ENCODE measurements at places on chromosomes 7 and 10.
A peak's percentile ranks its signal among the peaks of the same experiment; 100 is the strongest.

GRCh38 chr7:134140889-134141867, 14.0 kb downstream of the LRGUK start:
- DNase-seq, result peak; percentile 52

DNA sequence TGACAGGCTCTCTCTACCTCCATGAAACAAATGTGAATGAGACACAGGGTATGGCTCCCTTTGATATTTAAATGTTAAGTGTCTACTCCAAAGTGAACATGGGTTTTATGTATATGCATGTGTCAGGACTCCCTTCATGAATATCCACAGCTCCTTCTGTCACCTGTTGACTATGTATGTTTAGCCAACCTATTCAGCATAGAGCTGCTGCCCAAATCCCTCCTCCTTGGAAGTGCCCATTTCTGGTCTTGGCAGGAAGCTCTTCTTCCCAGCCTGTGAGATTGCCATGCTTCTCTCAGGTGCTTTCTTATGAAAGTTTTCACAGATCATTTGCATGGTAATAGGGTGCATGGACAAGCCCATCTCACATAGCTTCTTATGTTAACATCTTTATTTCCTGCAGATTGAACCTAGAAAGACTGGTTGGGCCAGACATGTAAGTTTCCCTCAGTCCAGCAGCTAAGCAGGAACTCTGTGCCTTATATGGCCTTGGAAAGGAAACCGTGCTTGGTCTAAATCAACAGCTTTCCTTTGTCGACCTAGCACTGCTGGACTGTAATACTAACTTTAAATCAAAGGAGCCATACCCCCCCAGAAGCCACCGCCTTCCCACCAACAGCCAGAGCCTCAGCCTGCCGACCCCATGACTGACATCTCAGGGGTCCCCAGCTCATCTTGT, 288.9 kb downstream of the ADARB2 start:
- DNase-seq, result no peak

DNA sequence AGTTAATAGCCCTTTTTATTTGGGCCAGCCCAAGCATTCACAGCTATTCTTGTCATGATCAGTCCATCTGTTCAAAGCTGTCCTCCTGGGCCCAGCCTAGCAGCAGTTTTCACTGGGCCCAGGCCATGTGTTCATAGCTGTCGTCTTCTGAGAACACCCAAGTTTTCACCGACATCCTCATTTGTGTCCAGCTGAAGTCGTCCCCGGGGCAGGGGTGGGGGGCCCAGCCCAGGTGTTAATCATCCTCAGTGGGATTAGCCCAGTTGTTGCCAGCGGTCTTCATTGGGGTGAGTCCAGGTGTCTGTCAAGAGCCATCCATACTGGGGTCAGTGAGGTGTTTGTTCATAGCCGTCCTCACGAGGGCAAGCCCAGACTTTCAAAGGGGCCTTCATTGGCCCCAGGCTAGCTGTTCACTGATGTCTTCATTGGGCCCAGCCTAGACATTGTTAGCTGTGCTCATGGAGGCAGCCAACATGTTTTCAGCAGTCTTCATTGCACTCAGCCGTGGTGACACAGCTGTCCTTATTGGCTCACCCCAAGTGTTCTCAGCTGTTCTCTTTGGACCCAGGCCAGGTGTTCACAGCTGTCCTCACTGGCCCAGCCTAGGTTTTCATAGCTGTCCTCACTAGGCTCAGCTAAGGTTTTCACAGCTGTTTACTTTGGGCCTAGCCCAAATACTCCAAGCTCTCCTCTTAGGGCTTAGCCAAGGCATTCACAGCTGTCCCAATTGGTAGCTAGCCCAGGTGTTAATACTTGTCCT, 10.0 kb downstream of the FRG2B start:
- DNase-seq, result no peak

DNA sequence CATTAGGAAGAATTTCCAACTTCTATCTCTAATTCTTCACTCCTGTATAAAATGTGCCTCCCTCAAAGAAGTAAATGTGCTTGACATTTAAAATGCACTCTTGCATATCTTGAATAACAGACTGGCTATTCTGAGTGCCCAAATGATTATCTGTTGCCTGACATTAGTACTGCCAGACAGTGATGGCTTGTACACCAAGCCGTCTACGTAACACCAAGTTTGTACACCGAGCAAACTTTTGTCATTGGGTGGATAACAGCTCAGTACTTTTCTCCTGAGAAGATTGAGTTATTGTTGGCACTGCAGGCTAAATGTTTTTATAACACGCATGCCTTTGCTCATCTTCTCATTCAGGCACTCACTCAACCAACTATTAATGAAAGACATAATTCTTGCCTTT, 137.2 kb downstream of the DOCK4 start:
- no peak for DNase-seq

GRCh38 chr7:6227294-6227846, 45.1 kb downstream of the CYTH3 start:
- DNase-seq, result peak; percentile 89

DNA sequence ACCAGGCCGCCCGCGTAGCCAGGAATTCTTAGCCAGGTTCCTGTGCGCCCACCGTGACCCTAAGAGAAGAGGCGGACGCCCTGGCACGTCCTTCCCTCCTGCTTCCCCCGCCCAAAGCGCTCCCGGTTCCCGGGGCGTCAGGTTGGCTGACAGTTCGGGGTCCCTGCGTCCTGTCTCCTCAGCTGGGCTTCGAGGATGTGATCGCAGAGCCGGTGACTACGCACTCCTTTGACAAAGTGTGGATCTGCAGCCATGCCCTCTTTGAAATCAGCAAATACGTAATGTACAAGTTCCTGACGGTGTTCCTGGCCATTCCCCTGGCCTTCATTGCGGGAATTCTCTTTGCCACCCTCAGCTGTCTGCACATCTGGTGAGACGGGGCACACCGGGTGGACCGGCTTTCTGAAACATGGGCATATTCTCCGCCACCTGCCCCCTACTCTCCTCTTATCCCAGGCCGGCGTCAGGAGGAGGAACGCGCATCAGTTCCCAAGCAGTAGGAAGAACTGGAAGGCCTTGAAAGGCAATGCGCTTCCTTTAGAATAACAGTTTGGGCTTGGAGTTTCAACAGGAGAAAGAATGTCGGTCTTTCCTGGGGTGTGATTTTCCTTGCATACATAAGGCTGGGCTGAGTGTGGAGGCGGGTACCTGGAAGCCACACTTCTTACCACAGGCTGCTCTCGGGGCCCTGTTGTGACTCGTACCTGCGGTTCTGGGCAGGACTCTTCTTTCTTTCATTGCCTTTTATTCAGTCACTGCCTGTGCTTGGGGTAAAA, 728 bp downstream of the CAV2 start:
- peak; percentile 37 for DNase-seq

GRCh38 chr7:42453931-42454361, 216.9 kb upstream of the GLI3 start:
- peak; percentile 54 for DNase-seq

DNA sequence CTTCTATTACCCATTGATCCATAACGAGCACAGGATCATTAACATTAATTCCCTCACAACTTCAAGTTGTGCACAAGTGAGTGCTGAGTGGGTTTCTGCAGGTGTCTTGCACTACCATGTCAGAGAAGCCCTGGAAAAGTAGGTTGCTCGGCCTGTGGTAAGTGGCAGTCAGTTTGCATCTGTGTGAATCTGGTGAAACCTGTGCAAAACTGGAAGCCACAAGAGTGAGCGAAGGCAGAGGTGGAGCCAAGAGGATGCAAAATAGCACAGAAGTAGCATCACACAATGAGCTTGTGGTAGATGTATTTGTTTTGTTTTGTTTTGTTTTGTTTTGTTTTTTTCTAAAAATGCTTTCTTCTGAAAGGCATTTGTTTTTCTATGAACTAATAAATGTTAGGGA, 181.5 kb downstream of the THSD7A start:
- no peak for DNase-seq

GRCh38 chr10:70480239-70480861, 1.8 kb downstream of the PALD1 start:
- DNase-seq, result no peak

GRCh38 chr10:90051053-90051452, 349.7 kb downstream of the KIF20B start:
- DNase-seq, result no peak

DNA sequence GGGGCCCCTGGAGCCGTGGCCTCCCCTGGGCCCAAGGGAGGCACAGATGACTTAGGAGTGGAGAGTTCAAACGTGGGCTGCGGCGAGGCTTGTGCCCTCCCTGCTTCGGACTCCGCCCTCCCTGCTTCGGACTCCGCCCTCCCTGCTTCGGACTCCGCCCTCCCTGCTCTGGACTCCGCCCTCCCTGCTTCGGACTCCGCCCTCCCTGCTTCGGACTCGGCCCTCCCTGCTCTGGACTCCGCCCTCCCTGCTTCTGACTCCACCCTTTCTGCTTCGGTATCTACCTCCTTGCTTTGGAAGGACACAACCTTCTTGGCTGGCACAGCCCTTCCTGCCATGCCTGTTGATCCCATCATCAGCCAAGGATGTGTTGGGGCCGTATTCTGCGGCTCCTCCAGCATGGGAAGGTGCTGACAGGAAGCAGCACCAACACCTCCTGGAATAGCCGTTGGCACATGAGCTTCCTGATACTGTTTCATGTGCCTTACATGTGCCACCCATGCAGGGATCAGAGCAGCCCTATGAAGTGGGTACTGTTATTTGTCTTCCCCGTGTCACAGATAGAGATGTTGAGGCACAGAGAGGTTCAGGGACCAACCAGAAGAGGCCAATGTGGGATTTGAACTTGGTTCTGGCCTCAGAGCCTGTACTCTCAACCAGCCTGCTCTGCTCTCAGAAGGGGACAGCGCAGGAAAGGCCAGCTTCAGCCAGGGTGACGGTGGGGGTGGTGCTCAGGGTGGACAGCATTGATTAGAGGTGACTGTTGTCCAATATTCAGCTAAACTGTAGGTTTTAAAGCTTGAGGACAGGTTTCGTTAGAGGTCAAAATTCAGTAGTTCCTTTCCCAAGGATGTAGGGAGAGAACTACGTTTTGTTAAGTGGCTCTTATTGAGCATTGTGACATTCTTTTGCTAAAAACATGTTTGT, 114.5 kb downstream of the NKX6-2 start:
- DNase-seq, result no peak

DNA sequence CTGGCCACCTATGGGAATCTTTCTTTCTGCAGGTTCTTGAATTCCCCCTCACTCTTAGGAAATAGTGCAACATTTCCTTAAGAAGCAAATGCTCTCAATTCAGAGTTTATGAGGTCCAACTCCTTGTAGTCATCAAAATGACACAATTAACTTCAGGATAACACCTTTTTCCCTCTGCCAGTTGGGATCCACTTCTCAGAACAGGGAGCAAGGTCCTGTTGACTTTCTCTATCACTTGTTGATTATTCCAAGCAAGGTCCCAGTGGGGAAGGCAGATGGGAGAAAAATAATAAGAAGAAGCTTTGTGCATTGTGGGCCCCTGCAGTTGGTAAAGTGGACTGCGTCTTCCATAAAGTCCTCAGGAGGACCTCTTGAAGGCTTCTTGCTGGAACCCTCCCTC, 315.6 kb upstream of the NPSR1 start:
- DNase-seq, result no peak

DNA sequence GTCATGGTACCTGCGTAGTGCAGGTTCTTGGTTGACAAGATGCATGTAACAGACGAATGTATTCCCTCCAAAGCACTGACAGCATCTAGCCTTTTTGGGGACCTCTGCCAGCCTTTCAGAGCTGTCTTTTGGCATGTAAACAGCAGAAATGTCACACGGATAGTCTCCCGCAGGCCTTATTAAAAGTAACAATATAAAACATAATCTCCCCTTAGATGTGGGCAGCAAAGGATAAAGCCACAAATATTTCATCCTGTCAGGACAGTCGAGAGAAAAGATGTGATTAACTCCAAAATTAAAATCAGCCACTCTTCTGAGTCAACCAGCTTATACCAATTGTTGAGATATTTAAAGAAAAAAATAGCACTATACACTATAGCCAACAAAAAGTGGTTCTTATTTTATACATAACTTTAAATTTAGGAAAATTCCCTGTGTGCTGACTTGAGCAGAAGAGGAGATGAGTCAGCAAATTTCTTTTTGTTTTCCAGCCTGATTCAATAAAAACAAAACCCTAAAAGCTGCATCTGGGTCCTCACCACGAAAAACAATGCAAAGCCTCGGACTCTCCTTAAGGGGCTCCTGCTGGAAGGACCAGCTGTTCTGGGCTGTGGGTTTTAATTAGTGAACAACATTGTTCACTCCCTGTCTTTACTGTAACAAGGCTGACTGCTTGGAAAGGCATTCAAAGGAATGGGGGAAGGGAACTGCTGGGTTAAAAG, 240.2 kb downstream of the ADAM12 start:
- peak; percentile 50 for DNase-seq

DNA sequence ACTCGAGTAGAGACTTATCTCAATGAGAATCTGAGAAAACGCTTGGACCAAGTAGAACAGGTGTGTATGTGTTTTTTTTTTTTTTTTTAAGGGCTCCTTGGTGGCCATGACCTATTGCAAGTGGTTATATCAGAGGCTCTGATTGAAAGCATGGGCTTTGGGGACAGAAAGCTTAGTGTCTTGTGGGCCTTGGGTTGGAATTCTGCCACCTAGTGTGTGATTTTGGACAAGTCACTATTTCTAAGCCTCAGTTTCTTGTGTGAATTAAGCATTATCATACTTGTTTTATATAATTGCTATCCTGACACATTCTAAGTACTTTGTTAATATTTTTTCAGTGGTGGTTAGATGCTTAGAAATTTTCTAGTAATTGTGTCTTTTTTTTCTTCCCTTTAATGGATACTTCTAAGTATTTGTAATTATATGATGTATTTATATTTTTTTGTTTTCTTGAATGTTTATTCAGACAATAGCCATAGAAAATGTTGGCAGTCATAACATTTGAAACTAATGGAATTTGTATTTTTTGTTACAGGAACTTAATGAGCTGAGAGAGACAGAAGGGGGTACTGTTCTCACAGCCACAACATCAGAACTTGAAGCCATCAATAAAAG, 33.1 kb downstream of the SMC3 start:
- DNase-seq, result peak; percentile 29

DNA sequence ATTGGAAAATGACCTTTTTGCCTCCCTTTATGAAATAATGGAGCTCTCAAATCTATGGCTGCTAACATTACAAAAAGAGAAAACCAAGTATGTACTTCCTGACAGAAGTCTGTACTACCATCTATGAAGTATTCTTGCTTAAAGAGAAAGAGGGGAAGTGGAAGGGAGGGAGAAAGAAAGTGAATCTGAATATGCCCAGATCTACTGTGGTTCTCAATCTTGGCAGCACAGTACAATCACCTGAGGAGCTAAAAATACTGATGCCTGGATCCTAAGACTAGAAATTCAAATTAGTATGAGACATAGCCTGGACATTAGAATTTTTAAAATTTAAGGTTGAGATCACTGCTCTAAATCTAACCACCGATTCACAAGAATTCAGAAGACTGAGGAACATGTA, 85.2 kb downstream of the IGF2BP3 start:
- no peak for DNase-seq

GRCh38 chr7:135269921-135270320, 36.3 kb downstream of the STRA8 start:
- no peak for DNase-seq

All from muscle of arm (tissue), 14 donors.